ENCODE measurements at places on chromosomes 6 and 20.

DNA sequence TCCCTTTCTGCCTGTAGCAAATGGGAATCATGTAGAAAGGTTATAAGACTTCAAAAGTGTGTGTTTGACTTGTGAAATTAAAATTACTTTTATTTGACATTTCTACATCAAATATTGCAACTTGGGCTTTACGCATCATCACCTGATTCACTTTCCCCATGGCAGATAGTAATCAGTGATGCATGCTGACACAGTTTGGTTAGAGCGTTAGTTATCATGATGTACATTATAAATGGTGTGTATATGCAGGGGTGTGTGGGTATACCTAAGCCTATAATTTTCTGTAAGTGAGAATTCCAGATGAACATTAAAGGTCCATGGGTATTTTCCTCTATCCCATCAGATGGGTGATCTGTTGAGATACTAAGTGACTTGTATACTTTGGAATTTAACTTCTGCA is 141.5 kb downstream of the KLHL32 start:
- DNase-seq: no peak

- no peak for DNase-seq
These were observed 22.2 kb upstream of the CCN5 start for GRCh38 chr20:44692932-44693480.

DNA sequence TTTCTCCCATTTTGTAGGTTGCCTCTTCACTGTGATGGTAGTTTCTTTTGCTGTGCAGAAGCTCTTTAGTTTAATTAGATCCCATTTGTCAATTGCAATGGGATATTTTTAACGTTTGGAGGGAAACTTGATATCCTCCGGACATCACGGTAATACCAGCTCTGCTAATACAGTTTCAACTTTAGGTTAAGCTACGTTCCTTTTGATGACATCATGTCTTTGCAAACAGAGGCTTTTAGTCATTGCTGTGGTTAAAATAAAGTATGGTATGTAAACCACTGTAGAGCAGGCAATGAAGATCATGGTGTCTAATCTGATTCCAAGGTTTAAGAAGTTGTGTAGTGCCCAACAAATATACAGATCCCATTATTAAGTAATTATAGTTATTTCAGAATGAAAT is 168.0 kb upstream of the CHD6 start:
- DNase-seq: no peak

GRCh38 chr6:108841377-108841855 is 6.8 kb upstream of the ARMC2 start:
- no peak for DNase-seq

- no peak for DNase-seq
These were observed 9.6 kb upstream of the PKIG start for GRCh38 chr20:44572551-44573500.

DNA sequence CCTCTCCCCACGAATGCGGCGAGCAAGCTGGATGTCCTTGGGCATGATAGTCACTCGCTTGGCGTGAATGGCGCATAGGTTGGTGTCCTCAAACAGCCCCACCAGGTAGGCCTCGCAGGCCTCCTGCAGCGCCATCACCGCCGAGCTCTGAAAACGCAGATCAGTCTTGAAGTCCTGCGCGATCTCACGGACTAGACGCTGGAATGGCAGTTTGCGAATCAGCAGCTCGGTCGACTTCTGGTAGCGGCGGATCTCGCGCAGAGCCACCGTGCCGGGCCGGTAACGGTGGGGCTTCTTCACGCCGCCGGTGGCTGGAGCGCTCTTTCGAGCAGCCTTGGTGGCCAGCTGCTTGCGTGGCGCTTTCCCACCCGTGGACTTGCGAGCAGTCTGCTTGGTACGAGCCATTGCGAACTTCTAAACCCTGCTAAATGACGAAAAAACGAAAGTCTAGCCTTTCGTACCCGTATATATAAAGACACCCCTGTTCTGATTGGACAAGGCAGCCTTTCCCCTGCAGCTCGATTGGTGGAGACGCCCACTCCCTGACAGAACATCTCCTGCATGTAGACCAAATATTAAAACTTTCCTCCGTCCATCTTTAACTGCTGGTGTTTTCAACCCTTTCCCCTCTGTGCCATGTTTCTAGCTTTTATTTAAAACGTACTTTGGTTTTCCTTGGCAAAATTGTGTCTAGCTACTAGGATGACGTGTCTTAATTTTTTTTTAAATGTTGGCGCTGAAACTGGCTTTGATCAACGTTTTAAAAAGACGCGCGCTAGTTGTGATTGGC is 109.8 kb downstream of the HFE start:
- peak; percentile 84 for DNase-seq

DNA sequence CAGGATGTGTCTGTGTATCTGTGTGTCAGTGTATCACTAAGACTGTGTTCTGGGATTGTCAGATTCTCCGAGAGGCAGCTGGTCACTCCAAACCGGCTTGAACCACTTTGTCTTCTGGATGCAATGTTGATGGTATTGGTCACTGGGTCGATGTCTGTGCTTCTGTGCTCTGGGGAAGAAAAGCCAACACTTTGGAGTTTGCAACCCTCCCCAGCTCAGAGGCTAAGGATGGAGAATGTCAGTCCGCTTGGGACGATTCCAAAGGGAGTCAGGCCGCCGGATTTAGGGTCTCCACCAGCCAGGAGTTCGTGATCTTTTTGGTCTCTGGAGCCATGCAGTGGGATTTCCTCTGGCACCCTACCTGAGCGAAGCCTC is 5.2 kb downstream of the MAFB start:
- no peak for DNase-seq

GRCh38 chr20:62368976-62369814 is 2.1 kb upstream of the LAMA5 start:
- DNase-seq: no peak

GRCh38 chr6:119215885-119216590 is 133.5 kb downstream of the MAN1A1 start:
- DNase-seq: no peak

DNA sequence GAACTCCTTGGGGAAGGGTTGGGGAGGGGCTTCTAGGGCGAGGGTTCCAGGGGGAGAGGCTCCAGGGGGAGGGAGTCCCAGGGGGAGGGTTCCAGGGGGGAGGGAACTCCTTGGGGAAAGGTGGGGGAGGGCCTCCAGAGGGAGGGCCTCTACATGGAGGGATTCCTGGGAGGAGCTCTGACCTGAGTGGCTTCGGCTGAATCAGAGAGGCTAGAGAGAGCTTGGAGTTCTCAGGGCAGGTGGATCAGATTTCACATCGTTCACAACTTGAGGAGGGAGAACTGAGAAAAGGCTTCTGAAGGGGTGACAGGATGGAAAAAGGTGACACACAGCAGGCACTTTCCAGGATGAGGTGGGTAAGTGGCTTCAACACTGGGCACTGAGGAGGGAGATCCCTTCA is 49.1 kb downstream of the DAAM2 start:
- no peak for DNase-seq

DNA sequence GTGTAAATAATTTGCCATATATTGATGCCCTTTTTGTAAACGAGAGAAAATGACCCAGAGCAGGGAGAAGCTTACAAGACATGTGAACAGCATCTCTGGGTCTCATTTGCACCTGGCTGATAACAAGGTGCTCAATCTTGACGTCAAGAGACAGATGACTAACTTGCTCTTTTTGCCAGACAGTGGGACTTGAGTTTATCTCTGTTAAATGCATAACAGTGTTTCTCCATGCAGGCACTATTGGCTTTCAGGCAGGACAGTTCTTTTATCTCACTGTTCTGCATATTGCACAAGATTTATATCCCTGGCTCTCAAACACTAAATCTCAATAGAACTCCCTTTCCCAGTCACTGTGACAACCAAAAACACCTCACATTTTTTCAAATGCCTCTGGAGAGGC is 56.4 kb downstream of the RFX6 start:
- DNase-seq: no peak

- no peak for DNase-seq
These were observed 126.4 kb downstream of the CCDC170 start for GRCh38 chr6:151620179-151620578.

DNA sequence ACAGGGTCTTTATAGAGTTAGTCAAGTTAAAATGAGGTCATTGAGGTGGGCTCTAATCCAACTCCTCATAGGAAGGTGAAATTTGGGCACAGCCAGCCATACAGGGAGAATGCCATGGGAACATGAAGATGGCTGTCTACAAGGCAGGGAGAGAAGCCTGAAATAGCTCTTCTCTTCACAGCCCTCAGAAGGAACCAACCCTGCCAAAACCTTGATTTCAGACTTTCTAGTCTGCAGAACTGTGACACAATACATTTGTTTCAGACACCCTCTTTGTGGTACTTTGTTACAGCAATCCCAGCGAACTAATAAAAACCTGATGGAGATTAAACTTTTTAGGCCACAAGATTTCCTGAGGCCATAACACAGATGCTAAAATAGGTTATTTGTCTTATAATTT is 43.1 kb upstream of the HECA start:
- no peak for DNase-seq

GRCh38 chr6:75262716-75263400 is 19.3 kb upstream of the COX7A2 start:
- DNase-seq: no peak

- no peak for DNase-seq
These were observed 102.1 kb upstream of the NXT1 start for GRCh38 chr20:23248461-23248882.

- DNase-seq: no peak
These were observed 87.1 kb downstream of the INSM1 start for GRCh38 chr20:20454850-20455627.

DNA sequence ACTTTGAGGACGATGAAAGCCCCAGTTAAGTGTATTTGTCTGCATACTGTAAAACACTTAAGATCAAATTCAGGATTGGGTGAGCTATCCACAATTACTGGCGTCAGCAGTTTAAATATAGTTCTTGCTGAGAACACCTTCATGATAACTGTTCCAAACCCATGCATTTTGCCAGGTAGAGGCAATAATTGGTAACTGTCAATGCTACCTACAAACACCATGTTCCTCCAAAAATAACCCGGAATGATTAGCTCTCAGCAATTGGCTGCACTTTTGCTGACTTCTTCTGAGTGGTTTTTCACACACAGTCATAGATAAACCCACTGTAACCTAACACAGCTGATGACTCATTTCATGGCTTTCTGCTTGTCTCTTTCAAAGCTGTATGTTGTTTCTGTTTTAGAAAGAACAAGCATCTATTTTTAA is 1358.6 kb upstream of the GJE1 start:
- no peak for DNase-seq

GRCh38 chr20:42923348-42923918 is 266.3 kb downstream of the PTPRT start:
- no peak for DNase-seq

DNA sequence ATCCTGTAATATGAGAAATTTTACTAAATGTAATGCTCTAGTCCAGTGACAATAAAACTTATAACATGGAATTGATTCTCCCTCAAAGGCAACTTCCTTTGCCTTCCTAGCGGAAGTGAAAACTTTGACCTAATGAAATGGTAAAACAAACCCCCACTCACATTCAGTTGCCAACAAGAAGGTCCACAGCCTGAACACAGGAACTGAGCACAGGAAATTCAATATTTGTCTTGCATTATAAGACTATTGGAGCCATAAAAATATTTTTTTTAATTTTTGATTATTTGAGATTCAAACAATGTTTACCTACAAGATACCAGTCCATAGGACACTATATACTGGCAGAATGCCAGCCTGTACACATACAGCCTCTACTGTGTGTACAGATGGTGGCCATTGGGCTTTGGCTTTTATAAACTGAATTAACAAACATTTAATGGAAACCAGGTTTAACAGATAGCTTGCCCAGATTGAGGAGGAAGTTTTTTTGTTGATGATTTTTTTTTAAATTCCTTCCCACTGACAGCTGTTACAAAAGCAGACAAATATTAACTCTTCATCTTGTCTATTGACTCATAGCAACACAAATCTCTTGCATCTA is 481.5 kb upstream of the JAG1 start:
- DNase-seq: no peak

GRCh38 chr20:23200914-23201313 is 114.8 kb upstream of the CD93 start:
- DNase-seq: peak; percentile 13

GRCh38 chr20:18832546-18833200 is 19.1 kb downstream of the SCP2D1 start:
- no peak for DNase-seq

DNA sequence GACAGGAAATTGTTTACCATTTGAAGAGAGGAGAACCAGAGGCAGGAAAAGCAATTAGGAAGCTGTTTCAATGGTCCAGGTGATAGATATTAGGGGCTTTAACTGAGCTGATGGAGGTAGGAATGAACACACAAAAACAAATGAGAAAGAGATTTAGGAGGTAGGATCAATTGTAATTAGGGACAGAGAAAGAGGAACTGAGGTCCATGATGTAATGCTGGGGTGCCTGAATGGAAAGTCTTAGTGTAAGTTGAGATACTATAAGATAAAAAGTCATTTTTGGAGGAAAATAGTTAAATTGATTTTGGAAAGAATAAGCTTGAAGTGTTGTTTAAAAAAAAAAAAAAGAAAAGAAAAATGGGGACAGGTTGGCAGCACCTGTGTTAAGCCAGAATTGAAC is 58.5 kb upstream of the B3GAT2 start:
- DNase-seq: no peak

- no peak for DNase-seq
These were observed 23.8 kb downstream of the UST start for GRCh38 chr6:148770408-148771211.

- no peak for DNase-seq
These were observed 30.6 kb downstream of the SNAP25 start for GRCh38 chr20:10249048-10249770.

DNA sequence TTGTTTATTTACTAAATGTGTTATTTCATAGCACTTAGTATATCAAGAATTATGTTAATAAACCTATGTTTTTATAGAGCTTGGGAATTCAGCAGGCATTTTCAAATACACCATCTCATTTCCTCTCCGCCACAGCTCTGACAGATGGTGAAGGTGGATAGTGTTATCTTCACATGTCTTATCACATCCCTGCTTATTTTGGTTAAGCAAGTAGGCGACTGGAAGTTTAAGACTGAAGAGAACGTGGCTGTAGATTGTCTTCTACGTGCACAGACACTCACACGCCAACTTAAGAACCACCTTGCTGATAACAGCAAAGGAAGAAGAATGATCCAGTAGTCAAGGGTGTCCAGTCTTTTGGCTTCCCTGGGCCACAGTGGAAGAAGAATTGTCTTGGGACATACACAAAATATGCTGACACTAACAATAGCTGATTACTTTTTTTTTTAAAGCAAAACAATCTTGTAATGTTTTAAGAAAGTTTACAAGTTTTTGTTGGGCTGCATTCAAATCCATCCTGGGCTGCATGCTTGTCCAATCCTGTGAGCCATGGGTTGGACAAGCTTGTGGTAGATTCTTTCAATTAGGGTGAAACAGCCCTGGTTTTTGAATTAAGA is 43.3 kb upstream of the SCGN start:
- DNase-seq: no peak

- no peak for DNase-seq
These were observed 90.1 kb downstream of the DNAH8 start for GRCh38 chr6:38805127-38805655.

All from activated CD4-positive, alpha-beta memory T cell treated with anti-CD3 and anti-CD28 coated beads for 36 hours (primary cell).